ENCODE measurements at places on chromosomes 1 and 21.

DNA sequence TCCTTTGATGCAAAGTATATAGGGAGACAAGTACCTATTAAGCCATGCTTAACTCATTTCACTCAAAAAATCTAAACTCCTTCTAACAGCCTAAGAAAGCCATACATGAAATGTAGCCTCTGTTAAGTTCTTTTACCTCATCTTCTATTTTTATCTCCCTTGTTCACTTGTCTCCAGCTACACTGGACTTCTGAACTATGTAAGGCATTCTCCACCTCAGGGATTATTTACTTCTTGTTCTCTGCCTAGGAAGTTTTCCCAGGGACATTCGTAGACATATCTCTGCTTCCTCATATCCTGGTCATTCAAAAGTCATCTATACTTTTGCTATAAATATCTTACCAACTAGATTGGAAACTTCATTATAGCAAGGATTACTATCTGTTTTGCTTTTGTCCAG is 96.9 kb downstream of the COP1 start:
- no peak for DNase-seq

DNA sequence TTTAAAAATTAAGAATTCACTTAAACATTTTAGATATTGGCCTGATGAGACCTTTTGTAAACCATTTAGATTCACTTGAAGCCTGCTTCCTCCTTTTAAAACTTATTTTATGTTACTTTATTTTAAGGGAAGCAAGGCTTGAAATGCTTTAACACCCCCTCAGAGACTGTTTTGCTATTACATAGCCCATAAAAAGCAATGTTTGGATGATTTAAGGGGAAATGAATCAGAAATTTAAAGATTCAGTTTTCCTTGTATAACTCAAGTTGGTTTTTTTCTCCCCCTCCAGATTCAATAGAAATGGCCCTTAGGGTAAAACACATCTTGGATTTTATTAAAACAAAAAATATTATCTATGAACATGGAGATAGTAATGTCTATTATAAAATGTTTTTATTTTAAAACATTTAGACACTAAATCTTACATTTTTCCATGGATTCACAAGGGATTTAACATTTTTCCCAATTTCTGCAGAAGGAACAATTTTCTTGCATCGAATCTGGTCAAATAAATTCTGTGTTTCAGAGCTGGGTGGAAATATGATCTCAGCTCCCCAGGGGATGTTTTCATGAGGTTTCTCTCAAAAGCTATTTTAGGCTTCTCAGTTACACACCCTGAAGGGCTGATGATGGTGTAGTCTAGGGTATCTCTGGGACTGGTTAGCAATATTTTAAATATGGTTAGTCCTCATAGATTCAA is 69.3 kb upstream of the WARS2 start:
- no peak for DNase-seq

DNA sequence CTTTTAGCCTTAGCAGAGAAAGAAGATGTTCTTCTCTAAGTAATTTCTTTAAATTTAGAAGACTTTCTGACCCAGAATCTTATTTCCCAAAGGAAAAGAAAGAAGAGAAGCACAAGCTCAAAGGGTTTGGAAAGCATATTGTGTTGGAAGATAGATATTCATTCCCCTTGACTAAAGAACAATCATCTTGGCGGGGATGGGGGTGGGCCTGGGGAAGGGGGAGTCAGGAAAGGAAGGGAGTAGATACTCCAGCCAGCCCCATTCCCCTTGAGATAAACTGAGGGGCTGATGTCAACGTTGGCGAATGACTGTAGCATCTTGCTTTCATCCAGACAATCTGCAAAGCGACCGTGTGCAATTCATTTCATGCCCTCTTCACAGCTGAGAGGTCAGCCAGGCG is 66.5 kb upstream of the SIPA1L2 start:
- DNase-seq, result no peak

GRCh38 chr1:14828665-14829064 is 230.2 kb downstream of the KAZN start:
- no peak for DNase-seq

DNA sequence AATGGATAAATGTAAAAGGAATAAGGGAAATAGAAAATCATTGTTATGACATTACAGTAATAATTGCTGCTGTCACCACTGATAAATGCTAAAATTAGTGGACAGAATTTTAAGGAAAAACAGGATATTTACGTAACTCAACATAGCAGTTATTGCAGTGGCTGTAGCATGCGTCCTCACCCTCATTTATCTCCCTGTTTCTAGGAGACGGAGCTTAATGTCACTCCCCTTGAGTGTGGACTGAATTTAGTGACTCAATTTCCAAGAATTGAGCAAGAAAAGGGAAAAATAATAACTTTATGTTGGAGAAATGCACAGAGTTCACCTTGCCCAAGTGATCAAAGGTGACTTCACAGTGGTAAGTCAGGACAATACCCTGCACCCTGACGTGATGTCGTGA is 33.3 kb upstream of the COL18A1 start:
- no peak for DNase-seq

- no peak for DNase-seq
Observed at GRCh38 chr1:36198641-36199040, 25.6 kb upstream of the THRAP3 start.

- no peak for DNase-seq
Observed at GRCh38 chr21:14814991-14815390, 249.8 kb downstream of the NRIP1 start.

DNA sequence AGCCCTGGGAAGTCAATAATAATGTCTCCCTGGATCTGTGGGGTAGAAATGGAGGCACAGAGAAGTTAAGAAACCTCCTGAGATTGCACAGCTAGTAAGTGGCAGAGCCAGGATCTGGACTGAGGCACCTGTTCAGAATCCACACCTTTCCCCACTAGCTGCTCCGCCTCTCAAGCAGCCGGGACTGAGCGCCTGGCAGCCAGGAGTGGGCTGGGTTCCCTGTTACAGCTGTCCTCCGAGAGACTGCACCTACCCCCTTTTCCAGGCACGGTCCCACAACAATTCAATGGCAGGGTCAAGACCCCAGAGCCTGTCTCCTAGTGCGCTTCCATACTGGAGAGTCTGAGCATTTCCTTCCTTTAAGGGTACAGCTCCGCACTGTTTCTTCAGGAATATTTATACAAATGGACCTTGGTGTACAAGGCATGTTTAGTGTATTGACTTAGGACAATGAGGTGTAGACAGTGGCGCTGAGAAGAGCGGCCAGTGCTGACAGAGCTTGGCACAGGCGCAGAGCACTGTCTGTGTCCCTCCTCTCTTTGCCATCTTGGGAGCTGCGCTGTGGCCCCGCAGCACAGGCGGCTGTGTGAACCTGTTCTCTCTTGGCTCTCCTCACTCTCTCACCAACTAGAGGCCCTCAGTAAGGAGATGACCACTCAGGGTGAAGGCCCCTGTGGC is 24.4 kb downstream of the GRHL3 start:
- no peak for DNase-seq

GRCh38 chr21:33071770-33072306 is 1.9 kb downstream of the OLIG1 start:
- DNase-seq, result no peak

GRCh38 chr1:220699044-220699443 is 8.9 kb downstream of the C1orf115 start:
- no peak for DNase-seq

DNA sequence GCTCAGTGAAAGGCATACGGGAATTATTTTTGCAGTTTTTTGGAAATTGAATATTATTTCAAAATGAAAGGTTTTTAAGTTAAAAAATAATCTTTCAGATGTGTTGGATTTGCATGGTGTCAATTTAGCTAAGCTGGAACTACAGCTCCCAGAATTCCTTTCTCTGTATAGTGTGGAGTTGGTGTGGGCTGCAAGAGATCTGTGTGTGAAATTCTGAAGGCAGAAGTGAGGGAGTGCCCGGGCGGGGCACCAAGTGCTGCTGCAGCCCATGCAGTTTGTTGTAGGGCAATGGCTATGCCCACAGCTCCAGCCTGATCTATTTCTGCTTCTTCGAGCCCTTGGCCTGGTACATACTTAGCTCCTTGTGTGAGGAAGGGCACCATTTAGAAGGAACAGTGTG is 60.5 kb upstream of the CSF1 start:
- no peak for DNase-seq

DNA sequence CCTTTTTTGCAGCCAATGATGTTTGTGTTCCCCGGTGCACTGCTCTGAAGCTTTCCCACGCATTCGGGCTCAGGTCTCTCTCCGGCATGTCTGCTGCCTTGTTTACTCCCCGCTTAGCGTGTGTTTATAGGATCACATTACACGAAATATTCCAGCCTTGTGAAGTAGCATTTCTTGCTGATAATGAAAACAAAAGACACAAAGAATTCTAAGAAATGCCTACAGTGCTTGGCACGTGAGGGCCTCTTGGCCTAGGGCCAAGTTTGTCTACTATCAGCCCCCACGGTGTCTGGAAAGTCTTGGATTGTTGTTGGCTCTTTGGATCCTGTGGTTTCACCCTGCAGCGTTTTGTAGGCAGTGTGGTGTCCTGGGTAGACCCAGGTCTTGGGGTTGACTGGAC is 11.2 kb upstream of the GSTM4 start:
- no peak for DNase-seq

GRCh38 chr1:71087060-71087459 is 6.2 kb upstream of the ZRANB2 start:
- DNase-seq, result no peak

DNA sequence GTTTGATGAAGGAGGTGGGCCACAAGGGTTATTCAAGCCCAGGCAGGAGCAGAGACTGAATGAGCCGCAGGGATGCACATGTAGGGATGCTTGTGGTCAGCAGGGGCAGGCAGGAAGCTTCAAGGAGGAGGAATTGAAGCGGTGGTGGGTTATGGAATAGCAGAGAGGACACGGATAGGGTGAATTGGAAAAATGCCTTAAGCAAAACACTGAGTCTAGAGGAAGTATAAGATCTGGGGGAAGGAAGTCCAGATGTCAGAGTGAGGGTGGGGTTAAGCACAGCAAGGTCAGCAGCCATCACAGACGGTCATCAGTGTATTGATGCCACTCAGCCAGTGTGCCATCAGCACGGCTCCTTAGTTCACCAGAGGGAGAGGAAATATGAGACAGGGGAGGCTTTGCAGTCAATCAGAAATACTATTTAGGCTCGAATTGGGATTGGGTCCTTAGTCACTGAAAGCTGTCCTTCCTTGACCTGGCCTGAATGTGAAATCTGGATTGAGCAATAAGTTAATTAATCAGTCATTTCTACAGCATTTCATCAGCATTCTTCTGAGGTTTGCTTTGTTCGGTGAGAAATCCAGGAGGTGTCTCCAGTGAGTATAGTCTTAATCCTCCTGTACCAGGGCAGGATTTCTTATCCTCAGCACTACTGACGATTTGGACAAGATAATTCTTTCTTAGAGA is 6.0 kb upstream of the LCE1F start:
- DNase-seq, result no peak

GRCh38 chr1:54571803-54572541 is 23.9 kb downstream of the ACOT11 start:
- no peak for DNase-seq

- no peak for DNase-seq
Observed at GRCh38 chr1:193706766-193707165, 520.4 kb upstream of the B3GALT2 start.

DNA sequence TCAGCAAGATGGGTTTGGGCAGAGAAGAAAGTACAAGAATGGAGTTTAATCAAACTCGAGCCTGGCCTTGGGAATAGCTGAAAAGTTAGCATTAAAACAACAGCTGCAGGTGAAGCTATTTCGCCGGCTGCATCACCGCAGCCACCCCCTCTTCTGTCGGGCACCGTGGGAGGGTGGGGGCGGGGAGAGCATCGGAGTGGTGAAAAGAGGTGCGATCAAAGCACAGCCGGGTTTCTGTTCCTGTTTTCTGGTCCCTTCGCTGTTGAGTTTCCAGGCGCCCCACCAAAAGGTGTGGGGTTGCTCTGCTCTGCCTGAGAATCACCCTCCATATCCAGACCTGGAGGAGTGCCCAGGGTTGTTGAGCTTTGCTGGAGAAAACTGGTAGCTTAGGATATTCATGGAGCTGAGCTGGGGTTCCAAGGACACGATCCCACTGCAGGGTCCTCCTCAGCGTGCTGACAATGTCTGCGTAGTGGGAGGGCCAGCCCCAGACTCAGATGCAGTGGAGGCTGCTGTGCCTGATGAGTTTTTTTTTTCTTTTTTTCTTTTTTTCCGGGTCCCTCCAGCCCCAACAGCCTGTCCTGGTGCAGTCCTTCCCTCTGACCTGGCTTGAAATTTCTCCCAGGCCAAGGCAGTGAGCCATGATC is 127.5 kb upstream of the C1orf174 start:
- peak; percentile 64 for DNase-seq

- peak; percentile 45 for DNase-seq
Observed at GRCh38 chr21:33383056-33383888, 19.9 kb upstream of the IFNGR2 start.

GRCh38 chr1:201731592-201731991 is 97.4 kb upstream of the IPO9 start:
- DNase-seq, result no peak

DNA sequence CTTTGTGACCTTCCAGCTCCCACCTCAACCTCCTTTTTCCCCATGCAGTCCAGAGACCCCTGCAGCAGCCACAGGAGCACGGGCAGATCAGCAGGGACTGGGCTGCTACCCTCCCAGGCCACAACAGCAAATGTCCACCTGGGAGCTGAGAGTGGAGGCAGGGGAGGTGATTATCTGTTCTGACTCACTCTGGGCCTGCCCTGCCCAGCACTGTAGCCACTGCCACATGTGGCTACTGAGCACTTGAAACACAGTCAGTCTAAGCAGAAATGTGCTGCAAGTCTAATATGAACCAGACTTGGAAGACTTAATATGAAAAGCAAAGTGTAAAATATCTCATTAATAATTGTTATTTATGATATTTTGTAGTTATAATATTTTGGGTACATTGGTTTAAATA is 148.9 kb upstream of the VANGL1 start:
- DNase-seq, result no peak

- no peak for DNase-seq
Observed at GRCh38 chr1:5501206-5501930, 490.9 kb downstream of the NPHP4 start.

DNA sequence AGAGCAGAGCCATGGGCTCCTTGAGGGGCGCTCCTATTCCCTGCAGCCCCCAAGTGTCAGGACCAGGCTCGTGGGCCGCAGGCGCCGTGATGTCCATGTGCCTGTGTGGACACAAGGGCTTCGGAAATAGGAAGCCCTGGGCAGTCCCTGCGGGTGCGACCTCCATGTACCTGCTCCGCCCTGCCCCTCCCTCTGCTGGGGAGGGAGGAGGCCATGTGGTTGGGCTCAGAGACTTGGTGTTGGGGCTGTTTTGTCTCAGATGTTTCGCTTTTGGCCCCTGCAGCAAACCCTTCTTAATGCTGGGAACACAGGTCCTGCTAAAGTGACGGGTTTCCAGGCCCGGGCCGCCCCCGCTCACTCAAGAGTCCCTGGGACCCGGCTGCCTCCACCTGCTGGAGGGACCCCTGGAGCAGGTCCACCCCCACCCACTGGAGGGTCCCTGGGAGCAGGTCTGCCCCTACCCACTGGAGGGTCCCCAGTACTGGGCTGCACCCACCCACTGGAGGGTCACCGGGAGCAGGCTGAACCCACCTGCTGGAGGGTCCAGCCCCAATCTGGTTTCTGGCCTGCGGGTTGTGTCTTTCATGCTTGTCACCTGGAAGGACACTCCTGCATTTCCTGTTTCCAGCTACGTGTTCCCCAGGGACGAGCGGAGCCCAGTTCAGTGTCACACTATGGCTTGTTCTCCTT is 156.5 kb downstream of the PEX14 start:
- DNase-seq, result no peak

Measured in GM12892 (cell line).